CD4-positive, alpha-beta T cell treated with Interleukin-12 subunit alpha and Interleukin-12 subunit beta, for 1 hour (primary cell): ENCODE measurements at places on chromosomes 3 and 15.

DNA sequence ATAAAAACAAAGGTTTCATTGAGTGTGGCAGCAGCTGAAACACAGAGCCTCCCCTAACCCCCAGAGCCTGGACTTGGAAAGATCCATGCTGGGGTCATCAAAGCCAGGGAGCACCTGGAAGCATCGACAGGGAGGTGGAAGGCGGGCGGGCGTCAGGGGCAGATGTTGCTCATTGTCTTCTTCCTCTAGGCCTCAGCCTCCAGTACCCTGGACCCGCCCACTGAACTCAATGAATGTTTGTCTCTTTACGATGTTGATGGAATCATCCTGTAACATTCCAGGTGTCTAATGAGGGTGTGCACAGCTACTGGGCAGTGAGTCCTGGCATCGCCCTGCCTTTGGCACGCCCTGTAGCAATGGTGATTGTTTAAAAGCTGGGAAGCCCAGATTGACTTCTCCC is 9.8 kb downstream of the GP5 start:
- no peak for DNase-seq

DNA sequence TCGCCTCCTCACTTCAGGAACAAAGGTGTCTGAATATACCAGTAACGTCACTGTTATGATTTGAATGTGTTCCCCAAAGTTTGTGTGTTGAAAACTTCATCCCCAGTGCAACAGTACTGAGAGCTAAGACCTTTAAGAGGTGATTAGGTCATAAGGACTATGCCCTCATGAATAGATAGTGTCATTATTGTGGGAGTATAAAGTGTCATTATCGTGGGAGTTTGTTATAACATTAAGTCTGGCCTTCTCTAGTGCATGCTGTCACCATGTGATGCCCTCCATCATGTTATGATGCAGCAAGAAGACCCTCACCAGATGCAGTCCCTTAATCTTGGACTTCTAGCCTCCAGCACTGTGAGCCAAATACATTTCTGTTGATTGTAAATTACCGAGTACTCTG is 53.7 kb upstream of the TLE3 start:
- DNase-seq: no peak

GRCh38 chr3:50947419-50947818 is 272.7 kb downstream of the DOCK3 start:
- DNase-seq: no peak

GRCh38 chr3:90015688-90016356 is 908.4 kb downstream of the EPHA3 start:
- no peak for DNase-seq

- no peak for DNase-seq
Measured at GRCh38 chr3:58688574-58688973, 22.0 kb upstream of the FAM3D start.

DNA sequence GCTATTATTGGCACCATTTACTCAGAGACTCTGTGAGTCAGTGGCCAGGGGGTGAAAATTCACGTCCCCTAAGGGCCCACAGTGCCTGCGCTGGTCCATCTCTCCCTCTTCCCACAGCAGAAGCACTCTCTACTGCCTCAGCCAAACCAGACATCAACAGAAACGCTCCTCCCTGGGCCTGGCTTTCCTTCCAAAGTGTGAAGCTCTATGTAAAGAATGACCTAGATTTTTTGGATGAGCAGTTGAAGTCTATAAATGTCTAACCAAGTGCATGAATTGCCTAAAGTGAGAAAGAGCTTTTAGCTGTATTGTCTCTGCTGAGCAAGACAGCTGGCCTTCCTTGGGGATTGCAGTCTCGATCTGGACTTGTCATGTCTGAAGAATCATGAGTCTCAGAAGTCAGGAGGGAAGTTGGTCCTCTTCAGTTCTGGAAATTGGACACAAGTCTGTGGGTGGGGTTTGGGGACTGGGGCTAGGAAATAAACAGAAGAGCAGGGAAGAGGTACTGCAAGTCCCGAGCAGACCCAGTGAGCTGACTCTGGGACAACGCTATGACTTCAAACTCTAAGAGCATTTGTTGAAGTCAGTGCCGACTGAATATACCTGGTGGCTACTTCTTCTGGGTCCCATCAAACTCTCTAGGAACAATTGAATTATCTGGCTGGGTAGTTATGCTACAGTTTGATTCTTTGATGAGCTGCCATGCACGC is 29.0 kb downstream of the RASGRP1 start:
- no peak for DNase-seq

GRCh38 chr3:72280876-72281275 is 495.9 kb upstream of the PROK2 start:
- DNase-seq: no peak

- DNase-seq: peak; percentile 51
Measured at GRCh38 chr15:92902737-92903593, 2.8 kb downstream of the CHD2 start.

DNA sequence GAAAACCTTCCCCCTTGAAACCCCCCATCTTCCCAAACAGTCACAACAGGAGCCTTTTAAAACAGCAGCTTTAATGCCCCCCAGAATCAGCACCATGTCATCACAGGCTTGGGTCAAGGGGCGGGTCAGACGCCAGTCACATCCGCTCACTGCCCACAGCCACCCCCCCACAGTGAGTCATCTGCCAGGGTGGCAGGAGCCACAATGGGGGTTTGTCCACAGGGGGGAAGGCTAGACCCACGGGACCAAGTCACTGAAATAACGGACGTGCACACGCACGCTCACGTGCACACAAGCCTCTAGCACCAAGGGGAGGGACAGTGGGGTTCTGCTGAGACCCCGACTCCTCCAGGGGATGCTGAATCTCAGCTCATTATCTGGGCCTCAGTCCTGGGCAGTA is 441 bp upstream of the UCN2 start:
- peak; percentile 61 for DNase-seq

GRCh38 chr3:149226776-149227175 is 5.1 kb upstream of the CP start:
- no peak for DNase-seq

DNA sequence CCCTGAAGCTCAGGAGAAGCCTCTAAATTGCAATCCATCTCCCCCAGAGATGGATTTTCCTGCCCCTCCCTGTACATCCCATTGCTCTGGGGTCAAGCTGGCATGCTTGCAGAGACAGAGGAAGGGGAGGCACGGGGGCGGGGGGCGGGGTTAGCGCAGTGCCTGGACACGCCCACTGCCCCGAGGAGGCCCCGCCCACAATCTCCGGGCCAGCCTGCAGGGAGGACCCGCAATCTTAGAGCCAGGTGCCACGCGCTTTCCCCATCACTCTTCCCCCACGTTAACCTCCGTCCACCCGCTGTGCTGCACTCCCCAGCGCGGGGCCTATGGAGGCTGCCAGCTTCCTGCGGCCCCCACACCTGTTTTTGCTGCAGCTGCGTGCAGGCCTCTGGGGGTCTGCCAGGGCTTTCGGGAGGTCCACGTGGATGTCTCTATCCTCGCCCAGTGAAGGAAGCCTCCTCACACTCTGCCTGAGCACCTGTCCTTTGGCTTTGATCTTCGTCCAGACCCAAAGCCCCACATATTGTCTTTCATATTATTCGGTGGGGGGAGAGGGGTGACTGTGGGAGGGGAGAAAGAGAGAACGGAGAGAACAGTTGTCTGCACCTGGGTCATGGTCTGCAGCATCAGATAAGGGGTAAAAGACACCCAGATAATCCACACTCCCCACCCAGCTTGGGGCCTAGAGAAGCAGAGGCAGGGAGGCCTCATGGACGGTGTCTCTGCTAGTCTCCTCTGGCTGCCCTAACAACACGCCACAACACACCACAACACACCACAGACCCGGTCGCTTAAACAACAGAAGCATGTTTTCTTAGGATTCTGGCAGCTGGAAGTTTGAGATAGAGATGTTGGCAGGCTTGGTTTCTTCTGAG is 118.0 kb upstream of the MEF2A start:
- DNase-seq: no peak

GRCh38 chr3:48404440-48405342 is 25.2 kb downstream of the PLXNB1 start:
- DNase-seq: no peak

DNA sequence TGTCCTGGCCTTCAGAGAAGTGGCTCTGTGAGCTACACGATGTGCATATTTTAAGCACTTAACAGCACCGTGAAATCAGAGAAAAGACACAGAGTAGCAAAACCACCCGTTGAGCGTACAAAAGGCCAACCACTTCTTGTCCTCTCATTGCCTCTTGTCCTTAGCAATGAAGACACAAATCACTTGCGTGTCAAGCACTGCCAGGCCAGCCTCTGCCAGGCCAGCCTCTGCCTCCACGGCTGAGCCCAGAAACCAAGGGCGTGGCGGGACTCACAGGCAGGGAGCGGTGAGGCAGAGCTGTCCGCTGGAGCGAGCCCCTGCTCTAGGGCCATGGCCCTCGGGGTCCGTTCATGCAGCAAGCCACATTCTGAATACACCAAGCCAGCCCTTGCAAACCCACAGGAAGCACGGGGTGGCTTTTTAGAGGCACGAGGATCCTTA is 4.0 kb downstream of the MUC4 start:
- DNase-seq: no peak

- no peak for DNase-seq
Measured at GRCh38 chr3:184474897-184475296, 86.7 kb upstream of the EPHB3 start.

- DNase-seq: no peak
Measured at GRCh38 chr15:96363707-96364106, 33.2 kb downstream of the NR2F2 start.

GRCh38 chr3:134527037-134527436 is 41.2 kb downstream of the CEP63 start:
- DNase-seq: no peak

DNA sequence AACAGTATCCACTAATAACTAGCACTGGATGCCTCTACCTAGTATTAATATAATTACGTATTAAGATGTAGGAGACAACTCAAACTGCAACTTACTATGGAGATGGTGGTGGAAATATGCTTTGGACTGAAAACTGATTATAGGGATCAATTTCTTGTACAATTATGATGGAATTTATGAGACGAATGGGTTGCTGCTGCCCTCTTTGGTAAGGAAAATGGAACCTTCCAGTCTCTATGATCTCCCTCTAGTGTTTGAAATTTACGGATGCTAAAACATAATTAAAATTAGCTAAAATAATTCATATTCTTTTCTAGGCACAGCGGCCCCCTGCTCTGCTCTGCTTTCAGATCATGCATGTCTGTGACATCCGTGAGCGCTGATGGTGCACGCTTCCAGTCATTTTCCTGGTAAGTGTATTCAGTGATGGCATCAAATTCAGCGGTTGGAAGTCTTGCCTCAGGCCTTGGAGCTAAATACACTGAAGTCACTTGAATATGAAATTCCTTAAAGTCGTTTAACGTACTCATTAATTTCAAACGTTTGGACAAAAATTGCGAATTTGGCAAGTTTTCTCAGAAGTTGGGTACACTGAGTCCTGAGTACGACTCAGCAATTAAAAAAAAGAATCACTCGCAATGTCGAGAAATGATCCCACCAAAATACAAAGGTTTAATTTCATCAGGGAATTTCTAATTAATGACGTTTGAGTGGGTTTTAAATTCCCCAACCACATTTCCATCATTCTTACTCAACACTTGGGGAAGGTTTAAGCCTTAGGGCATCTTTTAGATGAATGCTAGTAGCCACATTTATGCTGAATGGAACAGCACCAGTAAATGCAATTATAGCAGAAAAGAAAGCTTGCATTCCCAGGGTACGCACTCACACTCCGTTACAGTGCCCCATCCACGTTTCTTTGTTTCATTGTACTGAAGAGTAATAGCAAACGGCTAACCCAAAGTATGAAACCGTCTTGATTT is 132.6 kb downstream of the NR2F2 start:
- no peak for DNase-seq

GRCh38 chr3:103052236-103052830 is 617.5 kb downstream of the ZPLD1 start:
- DNase-seq: no peak

- no peak for DNase-seq
Measured at GRCh38 chr15:85973584-85974347, 105.9 kb upstream of the AGBL1 start.

- no peak for DNase-seq
Measured at GRCh38 chr3:165464736-165465135, 268.6 kb upstream of the SLITRK3 start.

DNA sequence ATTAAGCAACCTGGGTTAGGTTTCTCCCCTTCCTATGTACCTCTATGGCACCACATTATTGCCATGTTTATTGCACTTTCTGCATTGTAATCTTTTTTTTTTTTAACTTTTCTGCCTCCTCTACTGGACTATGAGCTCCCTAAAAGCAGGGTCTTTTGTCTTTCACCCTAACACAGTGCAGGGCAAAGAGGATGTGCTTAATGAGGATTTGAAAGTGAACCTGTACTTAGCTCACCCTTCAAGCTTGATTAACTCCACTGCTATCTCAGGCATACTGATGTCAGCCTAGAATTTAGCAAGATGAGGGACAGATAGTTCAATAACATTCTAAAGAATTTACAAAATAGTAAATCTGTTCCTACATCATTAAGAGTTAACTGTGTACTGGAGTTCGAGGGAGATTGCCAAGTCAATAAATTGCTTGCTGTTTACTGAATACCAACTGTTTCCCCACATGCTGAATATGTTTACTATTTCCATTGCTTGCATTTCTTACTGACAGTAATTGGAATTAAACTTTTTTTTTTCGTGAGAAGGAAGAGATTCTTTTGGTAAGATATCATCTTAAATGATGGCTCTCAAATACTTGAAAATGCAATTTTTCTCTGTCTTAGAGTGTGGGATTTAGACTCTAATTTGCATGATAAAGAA is 15.7 kb upstream of the PPARG start:
- DNase-seq: no peak

GRCh38 chr3:11226042-11226370 is 46.2 kb upstream of the ATG7 start:
- DNase-seq: no peak

DNA sequence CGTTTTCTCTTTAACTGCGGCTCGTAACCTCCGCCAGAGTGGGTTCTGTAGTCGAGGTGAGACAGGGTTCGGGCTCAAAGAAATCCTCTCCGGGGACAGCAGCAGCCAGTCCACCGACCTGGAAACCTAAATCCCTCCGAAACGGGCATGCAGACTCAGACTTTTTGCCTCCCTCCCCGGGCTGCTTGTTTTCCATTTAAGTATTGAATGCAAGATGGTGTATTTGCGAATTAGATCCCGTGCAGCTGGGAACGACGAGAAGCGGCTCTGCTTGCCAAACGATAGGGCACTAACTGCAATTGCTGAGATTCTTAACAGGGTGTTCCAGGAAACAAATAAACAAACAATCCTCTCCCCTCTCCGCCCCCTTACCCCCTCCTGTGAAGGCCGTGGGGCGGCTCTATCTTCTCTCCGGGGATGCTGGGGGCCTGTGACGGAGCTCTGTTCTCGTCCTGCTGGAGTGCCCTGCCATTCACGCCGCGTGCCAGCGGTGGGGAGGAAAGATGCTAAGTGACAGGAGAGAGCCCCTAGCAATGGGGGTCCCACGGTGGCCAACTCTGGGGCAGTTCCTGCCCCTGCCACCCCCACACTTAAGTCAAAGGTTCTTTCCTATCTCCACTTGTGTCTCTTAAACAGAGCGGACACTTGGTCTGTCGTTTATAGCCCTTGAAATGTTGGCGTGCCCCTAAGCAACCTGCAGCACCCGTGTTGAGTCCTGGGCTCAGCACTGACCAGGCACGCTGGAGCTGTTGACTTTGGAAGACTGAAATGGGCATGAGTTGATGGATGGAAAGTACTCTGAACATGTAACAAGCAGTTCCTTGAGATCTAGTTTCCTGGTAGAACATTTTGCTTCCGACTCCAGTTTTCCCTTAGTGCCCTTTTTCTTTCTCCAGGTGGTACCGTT is 1.3 kb upstream of the ETV5 start:
- DNase-seq: no peak

- DNase-seq: no peak
Measured at GRCh38 chr15:62681939-62682896, 360.3 kb upstream of the TPM1 start.
